ENCODE measurements at places on chromosomes 2 and 18.
A peak's percentile ranks its signal among the peaks of the same experiment; 100 is the strongest.

DNA sequence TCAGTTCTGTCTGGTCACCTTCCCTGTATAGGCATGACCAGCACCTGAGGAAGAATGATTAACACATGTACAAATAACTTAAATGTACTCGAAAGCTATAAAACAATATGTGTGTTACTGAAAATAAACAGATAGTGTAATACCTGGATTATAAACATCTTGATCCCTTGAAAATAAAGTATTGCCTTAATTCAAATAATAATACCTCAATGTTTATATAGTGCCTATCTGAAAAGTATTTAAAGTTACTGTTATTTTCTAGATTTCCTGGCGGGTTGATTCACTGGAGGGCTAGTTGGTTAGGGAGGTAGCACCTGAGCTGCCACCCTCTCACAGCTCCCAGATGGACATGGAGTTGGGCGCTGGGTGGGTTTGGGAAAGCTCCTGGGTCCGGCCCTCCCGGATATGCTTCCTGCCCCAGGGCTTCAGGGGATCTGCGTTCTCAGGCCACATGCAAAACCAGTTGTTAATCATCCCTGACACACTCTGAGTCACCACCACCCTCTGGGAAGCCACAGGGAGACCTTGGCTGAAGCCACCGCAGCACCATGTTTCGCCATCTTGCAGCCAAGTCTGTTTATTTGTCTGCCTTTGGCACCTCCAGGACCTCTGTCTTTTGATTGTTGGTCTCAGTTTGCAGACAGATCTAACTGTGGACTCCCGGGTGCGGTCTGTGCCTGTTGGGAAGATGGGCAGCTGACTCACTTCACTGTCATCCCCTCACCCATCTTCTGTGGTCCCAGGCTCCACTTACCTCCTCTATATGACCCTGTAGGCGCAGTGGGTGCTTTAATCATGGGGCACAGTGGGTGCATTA is 35.3 kb downstream of the RAB31 start:
- DNase-seq = peak; percentile 64

- DNase-seq = no peak
These were observed 93.4 kb upstream of the THOC1 start for GRCh38 chr18:361100-361732.

- DNase-seq = no peak
These were observed 166.7 kb downstream of the L3MBTL4 start for GRCh38 chr18:6248017-6248416.

DNA sequence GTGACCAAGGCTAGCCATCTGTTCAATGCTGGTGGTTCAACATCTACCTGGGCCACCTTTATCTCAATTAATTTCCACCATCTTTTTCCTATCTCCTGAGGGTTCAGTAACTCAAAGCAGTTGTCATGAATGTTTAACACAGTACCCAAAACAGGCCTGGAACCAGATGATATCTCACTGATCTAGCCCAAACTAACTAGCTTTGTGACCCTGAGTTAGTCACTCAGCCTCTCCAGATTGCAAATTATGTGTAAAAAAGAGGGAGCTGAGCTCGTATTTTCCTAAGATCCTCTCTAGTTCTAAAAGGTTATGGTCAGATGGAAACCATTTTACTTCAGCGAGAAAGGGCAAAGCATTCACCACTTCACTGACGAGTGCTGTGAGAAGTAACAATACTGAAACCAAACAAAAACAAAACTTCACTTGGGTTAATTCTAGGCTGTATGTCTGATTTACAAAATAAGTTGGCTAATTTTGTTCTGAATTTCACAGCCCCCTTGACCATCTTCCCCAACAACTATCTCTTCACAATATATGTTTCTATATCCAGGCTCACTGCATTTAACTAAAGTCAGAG is 14.8 kb downstream of the SPRED2 start:
- no peak for DNase-seq

GRCh38 chr2:12606472-12607000 is 110.2 kb upstream of the TRIB2 start:
- DNase-seq = peak; percentile 57

DNA sequence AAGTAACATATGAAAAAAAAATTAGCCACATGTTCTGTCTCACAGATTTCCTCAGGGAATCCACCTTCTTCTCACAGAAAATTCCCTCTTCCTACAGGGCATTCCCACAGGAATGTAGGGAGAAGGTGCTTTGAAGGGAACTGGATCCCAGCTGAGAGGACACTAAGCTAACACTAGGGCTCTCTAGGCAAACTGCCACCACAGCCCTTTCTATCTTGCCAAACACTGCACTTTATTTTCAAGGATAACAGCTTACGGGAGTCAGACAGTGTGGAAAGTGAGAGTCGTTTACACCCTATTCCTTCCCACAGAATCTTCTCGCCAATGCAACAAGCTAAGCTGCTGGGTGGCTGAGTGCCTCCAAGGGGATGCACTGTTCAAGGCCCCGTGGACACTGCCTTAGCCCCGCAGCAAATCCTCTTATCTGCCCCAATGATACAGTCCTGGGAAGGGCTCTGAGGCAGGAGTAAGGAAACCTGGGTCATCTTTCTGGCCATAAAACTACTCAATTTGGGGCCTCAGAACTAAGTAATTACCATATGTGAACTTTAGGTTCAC is 76.9 kb downstream of the CCDC93 start:
- no peak for DNase-seq

DNA sequence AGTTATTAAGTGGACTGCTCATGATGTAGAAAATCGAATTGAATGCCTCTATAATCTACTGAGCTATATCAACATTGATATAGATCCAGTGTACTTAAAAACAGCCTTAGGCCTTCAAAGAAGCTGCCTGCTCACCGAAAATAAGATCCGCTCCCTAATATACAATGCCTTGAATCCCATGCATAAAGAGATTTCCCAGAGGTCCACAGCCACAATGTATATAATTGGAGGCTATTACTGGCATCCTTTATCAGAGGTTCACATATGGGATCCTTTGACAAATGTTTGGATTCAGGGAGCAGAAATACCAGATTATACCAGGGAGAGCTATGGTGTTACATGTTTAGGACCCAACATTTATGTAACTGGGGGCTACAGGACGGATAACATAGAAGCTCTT is 2.0 kb downstream of the KLHL23 start:
- no peak for DNase-seq

DNA sequence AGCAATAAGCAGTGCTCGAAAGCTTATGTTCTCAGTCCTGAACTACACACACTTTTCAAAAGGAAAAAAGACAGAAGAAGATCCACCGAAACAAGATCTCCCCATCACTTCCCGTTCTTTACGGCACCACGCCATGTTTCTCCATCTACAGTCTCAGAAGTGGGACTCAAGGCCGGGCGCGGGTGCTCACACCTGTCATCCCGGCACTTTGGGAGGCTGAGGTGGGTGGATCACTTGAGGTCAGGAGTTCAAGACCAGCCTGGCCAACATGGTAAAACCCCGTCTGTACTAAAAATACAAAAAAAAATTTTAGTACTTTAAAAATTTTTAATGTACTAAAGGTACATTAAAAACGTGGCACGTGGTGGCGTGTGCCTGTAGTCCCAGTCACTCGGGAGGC is 31.2 kb downstream of the ZNF516 start:
- DNase-seq = no peak

DNA sequence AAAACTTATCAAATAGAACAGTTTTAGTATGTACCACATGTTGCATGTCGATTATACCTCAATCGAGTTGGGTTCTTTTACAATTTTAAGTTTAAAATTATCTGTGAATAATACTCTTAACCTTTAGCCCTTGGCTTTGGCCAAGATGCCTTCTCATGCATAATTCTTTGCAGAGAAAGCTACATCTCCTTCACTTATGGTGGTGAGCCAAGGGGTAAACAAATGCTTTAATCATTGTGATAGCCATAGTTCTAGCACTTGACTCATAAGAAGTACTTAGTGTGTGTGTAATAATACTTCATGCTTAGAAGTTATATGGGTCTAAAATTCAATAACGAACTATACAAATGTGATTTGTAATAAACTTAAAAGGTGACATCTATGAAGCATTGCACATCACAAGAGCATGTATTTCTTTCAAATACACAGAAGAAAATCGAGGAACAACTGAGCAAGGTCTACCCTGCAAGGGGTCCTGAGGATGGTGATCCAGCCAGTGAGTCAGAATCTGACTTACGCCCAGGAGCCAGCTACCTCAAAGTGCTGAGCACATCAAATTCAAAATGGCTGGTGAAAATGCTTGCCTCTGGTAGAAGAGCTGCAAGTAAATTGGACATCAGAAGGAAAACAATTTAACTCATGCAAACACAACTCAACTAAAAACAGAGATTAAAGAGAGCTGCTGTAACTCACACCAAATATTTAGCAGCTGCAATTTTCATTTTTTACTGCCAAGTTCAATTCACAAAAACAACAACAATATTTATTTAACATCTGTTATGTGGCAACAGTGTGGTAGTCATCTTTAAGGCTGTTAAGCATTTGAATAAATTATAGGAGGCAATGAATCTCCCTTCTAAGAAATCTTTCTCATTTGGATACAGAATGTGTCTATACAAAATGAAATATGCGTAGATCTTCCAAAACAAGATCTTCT is 23.8 kb upstream of the TTC39C start:
- no peak for DNase-seq

DNA sequence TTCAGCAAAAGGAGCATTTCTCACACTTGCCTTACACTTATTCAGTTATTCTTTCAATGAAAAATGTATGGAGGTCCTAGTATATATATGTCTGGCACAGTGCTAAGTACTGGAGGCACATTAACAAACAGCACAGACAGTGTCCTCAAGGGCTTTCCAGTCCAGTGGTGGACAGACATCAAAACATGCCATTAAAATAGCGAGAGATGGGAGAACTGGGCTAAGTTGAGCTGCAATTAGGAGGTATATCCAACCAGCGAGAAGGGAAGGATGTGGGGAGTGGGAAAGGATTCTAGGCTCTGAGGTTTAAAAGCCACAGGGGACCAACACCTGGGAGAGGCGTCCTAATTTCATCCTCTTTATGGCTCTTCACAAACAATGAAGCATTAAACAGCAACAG is 127.5 kb upstream of the TTC39C start:
- DNase-seq = no peak

DNA sequence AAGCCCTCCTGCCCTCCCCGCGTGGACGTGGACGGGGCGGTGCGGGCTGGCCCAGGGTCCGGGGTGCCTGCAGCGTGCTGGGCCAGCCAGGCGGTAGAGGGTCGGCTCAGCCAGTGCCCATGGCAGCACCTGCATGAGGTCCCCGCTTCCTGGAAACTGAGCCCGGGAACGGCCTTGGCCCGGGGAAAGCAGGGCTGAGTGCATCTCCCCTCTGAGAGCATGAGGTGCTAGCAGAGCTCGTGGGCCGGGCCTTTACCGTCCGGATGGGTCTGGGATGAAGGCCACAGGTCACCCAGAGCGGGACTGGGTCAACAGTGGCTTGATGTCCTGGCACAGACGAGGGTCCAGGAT is 39.8 kb downstream of the TSHZ1 start:
- DNase-seq = no peak

GRCh38 chr18:7766346-7766745 is 199.2 kb downstream of the PTPRM start:
- no peak for DNase-seq

DNA sequence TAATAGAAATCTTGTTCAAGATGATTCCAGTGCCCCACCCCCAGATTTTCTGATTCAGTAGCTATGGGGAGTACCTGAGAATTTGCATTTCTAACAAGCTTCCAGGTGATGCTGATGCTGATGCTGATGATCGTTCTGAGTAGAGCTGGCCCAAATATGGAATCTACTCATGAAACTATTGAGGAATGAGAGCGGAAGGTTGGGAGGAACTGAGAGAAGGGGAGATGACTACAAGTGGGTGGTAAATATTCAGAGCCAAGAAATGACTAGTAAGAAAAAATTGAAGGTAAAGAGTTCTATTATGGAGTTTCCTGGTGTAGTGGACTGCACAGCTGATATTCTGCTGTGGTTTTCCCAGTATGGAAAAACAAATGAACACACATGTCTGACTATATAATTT is 235.4 kb upstream of the FN1 start:
- DNase-seq = no peak

DNA sequence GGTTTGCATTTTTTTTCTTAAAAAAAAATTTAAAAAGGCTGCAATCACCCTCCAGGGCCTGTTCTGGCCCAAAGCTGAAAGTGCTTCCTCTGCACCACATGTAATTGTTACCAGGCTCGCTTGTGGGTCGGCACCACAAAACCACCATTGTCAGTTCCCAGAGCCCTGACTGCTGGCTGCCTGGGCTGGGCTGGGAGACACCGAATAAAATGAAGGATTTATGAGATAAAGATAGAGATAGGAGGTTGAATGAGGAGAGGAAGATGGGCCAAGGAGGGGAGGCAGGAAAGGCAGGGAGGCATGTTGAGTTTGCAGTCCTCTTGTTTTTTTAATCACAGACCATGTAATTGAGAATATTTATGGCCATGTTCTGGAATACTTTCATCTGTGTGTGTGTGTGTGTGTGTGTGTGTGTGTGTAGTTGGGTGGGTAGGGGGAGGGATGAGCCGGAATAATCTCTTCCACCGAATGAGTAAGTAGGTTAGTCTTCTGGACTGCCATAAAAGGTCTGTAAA is 14.7 kb downstream of the NRP2 start:
- DNase-seq = peak; percentile 89

GRCh38 chr2:20288642-20289340 is 61.9 kb downstream of the PUM2 start:
- DNase-seq = no peak

DNA sequence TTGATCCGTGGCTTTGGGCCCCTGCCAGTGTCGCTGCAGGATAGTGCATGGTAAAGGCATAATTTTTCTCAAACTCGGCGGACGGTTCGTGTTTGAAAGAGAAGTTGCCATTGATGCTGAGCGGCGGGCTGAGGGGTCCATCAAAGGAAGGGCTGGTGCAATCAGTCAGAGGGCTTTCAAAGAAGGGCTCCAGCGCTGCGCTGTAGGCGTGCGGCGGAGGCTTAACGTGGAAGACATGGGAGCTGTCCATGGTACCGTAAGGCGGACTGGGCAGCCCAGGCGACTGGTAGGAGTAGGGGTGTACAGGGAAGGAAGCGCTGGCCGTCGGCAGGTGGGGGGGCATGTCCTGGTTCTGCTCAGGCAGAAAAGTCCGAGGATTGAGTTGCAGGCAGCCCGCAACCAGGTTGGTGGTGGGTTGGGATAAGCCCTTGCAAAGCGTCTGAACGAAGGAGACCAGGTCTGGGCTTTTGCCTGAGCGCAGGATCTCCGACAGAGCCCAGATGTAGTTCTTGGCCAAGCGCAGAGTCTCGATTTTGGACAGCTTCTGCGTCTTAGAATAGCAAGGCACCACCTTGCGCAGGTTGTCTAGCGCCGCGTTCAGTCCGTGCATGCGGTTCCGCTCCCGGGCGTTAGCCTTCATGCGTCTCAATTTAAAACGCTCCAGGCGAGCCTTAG is 2.3 kb downstream of the NEUROD1 start:
- peak; percentile 52 for DNase-seq

DNA sequence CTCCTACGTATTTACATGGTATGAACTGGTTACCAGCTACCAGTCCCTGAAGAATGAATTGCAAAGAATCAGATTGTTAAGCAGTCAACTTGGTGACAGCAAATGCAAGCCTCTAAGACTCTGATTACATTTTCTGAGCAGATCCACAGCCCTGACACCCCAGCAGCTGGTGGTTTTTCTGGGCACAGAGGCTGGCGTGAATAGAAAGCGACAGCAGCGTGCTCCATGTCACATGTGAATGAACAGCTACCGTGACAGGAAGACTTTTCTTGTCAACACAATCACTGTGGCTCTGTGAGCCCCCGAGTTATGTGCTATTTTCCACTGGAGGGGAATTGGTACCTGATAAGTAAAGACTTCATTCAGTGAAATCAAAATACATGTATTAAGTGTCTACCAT is 93.2 kb upstream of the CBLN2 start:
- DNase-seq = no peak

Measured in fibroblast of skin of left quadriceps (primary cell).